ENCODE measurements at places on chromosomes 4 and X. TPM values are rescaled to one million over a fixed set of nuclear protein-coding genes. Genes with fewer than 3 reads are reported as not detected.

- no peak for DNase-seq
These were observed 560.4 kb downstream of the ANKRD50 start for GRCh38 chr4:124152132-124152531.

GRCh38 chrX:149853925-149854324 lies 27.1 kb upstream of the MAGEA8 start:
- no peak for DNase-seq

GRCh38 chr4:126899331-126899801 lies 733.4 kb upstream of the INTU start:
- DNase-seq: no peak

DNA sequence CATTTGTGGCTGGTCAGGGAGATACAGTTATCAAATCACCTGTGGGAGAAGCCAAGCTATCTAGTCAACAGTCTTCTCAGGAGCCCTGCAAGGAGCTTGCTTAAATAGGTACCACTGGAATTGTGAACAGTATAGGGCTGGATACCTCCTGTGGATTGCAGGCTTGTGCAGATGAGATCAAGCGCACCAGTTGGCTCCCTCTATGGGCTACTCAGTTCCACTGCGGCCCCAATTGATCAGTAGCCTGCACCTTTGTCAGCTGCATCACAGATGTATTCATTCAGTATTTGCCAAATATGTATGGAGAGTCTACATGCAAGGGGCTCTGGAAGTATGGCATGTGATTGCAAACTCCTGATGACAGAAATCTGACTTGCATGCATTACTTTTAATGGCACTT lies 28.6 kb downstream of the TEX13A start:
- DNase-seq: no peak

ANXA5 gene
- total RNA-seq: 255 TPM

MTHFD2L gene
- 11.6 TPM for total RNA-seq

GRCh38 chrX:38860106-38861013 lies 59.1 kb downstream of the MID1IP1 start:
- DNase-seq: no peak

DNA sequence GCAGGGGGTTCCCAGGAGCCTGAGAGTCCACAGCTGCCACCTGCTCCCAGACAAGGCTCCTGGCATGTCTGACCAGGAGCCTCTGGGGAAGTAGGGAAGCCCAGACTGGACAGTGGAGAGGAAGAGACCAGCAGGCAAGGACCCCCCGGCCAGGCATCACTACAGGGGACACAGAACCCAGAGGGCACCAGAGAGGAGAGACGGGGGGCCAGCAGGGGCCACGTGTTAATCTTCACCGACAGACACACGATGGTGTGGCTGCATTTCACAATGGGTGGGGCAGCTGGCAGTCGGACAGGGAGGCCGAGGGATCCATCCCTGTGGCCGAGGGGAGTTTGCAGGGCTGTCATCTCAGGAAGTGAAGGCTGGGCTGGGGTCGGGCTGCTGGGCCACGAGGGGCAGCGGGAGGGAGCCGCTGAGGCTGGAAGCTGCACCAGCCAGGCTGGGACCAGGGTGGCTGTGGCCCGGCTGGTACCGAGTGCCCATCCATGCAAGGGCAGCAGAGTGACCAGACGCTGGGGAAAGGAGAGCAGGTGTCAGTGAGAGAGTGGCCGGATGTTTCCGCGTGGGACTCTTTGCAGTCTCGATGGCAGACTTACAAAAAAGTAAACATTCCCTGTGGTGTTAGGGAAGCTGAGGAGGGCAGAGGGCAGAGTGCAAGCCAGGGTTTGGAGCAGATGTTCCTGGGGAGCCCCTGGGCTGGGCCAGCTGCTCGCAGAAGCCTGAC lies 4.7 kb downstream of the PDE6B start:
- DNase-seq: no peak

DNA sequence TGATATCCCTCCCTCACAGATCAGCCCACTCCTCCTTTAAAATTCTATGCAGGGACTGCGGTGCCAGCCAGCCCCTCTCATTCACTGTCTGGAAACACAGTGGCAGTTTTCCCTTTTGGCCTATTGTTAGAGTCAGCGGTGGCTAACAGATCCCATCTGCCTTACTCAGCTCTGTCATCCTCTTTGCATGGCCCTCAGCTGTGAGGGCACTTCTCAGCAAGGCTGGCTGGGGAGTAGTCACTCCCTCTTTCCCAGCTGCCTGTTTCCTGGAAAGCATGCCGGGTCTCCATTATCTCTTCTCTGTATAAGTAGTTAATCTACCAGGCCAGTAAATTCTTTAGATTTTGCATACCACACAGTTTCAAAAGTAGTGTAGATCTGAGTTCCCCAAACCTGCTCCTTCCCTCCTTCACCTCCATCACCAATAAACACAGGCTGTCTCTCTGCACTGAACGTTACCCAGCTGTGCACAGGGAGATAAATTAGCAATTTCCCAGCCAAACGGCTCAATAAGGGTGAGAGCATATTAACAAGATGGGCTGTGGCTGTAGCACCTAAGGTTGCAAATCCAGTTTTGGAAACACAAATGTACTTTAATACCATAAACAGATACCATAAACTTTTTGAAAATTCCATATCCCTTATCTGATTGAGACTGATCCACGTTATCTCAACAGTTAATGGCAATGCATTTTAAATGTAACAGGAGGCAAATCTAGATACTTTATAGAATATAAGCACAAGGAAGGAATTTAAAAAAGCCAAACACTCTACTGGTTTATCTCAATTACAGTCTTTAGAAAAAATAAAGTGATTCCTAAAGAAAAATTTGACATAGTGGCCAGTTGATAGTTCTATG lies 229.3 kb downstream of the ANKRD50 start:
- no peak for DNase-seq

- no peak for DNase-seq
These were observed 318.0 kb upstream of the TAPT1 start for GRCh38 chr4:16544251-16544721.

FDCSP gene
- total RNA-seq: not detected

DNA sequence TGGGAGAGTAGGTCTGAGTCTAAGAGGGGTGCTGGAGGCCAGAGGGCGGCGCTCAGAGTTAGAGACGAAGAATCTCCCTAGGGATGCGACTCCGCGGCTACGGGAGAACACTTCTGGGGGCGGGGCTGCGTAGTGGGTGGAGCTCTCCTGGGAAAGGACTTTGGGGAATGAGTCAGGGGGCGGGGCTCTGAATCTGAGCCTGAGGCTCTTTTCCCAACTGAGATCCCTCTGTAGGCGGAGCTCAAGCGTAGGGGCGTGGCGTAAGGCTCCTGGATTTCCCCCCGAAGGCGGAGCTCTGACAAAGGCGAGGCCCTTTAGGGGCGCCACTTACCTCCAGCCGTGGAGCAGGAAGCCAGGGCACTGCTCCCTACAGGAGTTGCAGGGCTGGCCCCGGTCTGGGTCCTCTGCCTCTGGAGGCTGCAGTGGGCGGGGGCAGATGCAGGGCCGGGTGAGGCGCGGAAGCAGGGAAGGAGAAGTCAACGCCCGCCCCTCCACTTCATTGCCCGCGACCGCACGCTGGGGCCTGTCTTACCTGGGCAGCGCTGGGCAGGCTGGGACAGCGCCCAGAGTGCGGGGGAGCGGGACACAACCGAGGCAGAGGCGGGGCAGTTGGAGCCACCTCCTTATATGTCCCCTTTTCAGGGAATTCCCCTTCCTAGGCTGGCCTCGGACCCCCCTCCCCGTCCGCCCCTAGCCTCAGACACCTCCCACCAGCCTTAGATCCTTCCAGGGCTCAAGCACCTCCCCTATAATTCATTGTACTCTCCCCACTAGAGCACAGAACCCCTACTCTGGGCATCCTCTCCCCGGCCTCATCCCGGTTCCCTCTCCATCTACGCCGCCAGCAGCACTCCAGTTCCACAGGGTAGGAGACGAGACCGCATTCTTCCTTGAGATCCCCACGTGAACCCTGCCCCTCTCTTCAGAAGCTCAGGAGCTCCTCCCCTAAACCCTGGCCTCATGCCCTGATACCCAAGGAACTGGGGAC lies 1.6 kb downstream of the PRICKLE3 start:
- peak; percentile 94 for DNase-seq

- DNase-seq: no peak
These were observed 50.7 kb downstream of the UBE2NL start for GRCh38 chrX:143934542-143934941.

All from Caki2 (cell line).